Activated CD8-positive, alpha-beta T cell treated with anti-CD3 and anti-CD28 coated beads for 36 hours (primary cell): ENCODE measurements at places on chromosomes 3 and 15.

GRCh38 chr3:160612386-160613075, 47.2 kb upstream of the KPNA4 start:
- DNase-seq: no peak

GRCh38 chr3:152416808-152417580, 148.3 kb downstream of the MBNL1 start:
- DNase-seq: no peak

- DNase-seq: no peak
Observed at GRCh38 chr3:116000311-116000710, 377.0 kb downstream of the GAP43 start.

GRCh38 chr3:143763564-143764162, 84.6 kb downstream of the SLC9A9 start:
- no peak for DNase-seq

DNA sequence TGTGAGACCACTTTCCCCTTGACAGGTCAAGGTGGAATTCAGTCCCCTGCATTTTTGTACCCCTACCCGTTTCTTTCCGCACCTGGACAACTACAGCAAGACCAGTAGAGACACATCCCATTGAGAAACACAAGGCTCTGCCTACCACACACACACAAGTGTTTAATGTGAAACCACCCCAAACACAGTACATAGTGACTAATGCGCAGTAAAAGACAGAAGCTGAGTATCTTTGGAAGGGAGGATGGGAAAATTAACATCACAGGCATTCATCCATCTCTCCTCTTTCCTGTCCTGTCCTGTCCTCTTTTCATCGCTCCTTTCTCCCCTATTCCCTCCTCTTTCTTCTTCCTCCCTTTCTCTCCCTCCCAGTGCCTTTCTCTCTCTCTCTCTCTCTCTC, 64.8 kb downstream of the SCN11A start:
- no peak for DNase-seq

DNA sequence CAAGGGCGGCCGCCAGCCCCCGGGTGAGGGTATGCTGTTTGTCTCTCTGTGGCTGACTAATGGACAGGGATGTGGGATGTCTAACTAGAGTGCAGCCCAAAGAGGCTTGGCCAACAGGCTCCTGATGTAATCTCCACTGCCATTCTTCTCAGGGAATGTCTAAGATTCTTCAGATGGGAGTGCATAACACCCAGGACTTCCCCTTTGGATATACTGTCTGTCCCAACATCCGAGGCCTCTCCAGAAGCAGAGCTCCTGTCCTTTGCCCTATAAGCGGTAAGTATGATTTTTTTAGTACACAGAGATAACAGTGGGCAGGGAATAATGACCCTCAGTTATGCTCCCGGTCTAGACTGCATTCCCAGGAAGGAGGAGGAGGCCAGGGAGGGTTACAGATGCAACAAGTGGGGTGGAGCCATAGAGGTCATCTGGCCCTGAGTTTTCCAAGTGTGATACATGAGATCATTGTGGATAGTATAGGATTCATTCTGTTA, 62.5 kb upstream of the SLCO2A1 start:
- DNase-seq: no peak
